ENCODE measurements at places on chromosomes 2 and 18.

DNA sequence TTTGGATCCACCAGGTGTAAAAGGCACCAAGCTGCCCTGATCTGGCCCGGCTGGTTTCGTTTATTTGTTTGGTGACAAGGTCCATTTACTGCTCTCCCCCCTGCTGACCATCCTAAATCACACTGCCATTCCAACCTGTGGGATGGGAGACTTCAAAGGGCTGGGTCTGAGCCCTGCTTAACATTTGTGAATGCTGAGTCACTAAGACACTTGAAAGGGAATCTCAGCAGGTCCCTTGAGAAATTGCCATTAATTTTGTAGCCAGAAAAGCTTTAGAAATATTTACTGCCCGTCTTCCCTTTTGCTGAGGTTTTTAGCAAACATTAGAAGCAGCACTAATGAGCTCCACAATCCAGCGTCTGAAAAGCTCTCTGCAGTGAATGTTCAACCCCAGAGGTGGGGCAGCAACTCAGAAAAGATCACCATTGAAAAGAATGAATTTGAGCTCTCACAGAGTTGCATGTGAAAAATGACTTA is 133.8 kb downstream of the ARL4C start:
- DNase-seq, result no peak

- DNase-seq, result no peak
These were observed 238.3 kb downstream of the TDRD15 start for GRCh38 chr2:21361957-21362486.

DNA sequence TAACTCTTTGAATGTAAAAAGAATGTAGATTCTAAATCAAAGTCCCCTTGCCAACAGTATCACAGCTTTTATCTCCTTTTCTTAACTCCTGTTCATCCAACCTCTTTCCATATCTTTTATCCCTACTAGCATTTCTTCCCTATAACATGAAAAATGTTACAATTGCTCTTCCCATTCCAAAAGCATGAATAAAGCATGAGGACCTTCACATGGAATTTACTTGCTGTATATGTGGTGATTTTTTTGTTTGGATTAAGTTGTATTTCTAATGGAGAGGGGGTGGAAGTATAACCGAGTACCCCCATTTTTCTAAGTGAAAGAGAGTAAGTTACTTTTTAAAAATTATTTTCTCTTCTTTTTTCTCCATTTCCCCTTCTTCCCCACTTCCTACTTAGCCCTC is 94.9 kb upstream of the RBBP8 start:
- no peak for DNase-seq

DNA sequence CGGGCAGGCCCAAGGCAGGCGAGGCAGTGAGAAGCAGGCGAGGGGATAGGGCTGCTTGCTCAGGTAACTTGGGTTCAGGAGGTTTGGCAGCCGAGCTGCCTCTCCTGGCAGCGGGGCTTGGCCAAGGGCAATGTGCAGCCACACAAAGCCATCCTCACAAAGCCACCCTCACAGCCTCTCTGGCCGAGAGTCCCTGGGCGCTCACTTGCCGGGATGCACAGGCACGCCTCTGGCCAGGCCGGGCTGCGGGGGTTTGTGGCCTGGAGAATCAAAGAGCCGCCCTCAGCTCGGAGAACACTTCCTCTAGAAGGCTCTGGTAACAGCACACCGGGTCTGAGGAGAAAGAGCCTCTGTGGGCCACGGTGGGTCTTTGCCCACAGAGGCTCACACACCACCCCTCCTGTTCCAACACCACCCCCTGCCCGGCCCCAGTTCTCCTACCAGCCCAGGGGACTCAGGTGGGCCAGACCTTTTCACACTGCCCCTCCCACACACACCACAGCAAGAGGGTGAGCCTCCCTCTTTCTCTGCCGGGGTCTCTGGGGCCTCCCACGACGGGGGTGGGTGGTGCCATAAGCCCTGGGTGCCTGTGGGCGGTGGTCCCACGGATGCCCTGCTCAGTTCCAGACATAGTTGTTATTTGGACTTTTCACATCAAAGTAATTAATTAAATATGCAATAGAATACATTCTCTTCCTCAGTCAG is 186.9 kb downstream of the ZFP36L2 start:
- no peak for DNase-seq

GRCh38 chr2:227311861-227312506 is 13.1 kb upstream of the MFF start:
- no peak for DNase-seq

DNA sequence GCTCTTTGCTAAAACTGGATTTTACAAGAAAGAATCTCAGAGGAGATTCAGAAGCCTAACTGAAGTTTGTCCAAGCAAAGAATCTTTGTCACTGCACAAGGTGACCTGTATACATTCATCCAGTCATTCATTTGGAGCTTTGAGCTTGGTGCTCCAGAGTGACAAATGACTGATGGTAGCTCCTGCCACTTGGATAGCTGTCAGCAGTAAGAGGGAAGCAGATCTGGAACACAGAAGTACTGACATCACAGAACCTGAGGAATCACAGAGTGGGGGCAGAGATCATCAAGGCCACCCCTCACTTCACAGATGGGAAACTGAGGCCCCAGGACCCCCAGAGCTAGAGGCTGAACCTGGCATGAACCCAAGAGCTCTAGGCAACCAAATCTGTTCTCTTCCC is 28.8 kb upstream of the IGFBP2 start:
- no peak for DNase-seq

DNA sequence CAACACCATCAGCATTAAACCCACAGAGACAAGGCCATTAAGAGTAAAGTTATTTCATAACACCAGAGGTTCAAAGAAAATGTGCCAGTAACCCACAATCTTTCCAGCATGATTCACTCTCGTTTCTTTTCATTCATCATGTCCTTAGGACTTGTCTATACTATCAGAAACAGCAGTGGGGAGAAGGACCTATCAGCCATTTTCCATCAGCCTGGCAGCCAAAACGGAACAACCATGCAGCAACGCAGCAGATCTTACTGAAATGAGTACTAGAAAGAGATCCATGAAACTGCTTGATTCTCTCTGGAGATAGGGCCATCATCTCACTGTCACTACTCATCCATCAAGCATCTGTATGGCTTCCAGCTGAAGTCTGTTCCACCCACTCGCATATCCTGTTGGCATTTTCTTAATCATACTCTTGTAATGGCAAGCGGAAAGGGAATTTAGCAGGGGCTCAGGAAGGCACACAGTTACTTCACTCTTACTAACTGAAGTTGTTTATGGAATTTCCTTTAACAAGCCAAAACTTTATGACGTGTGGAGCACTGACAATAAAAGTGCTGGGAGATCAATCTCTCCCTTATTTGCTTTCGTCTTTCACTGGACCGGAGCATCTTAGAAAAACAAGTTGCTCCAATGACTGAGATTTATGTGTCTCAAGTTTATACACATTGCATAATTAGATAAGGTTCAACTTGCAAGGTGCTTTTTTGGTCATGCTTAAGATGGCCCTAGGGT is 69.7 kb downstream of the EPHA4 start:
- no peak for DNase-seq

- DNase-seq, result no peak
These were observed 20.1 kb upstream of the FN1 start for GRCh38 chr2:215455958-215456357.

- DNase-seq, result no peak
These were observed 30.6 kb upstream of the MYCN start for GRCh38 chr2:15909736-15910135.

GRCh38 chr2:166610913-166611305 is 116.9 kb upstream of the SCN7A start:
- no peak for DNase-seq

DNA sequence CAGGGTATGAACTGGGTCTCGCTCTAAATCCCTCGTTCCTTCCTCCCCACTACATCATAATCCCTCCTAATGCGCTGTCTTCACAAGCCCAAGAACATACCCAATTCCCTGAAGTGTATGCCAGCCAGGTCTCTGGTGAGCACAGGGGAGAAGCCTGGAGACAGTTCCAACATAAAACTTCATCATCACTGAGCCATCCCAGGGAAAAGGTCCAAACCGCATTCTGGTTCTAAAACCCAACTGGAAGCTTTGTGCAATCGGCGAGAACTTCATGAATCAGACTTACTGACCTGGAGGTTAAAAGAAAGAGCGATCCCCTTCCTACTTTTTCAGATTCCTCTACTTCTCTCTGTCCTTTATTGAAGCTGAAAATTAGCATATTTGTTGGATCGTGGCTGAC is 132.7 kb downstream of the ALPK2 start:
- no peak for DNase-seq

GRCh38 chr2:65292106-65292400 is 64.4 kb downstream of the ACTR2 start:
- no peak for DNase-seq

- DNase-seq, result no peak
These were observed 41.5 kb downstream of the PRELID3A start for GRCh38 chr18:12449051-12449785.

GRCh38 chr18:13513021-13513420 is 213.3 kb downstream of the FAM210A start:
- DNase-seq, result no peak

DNA sequence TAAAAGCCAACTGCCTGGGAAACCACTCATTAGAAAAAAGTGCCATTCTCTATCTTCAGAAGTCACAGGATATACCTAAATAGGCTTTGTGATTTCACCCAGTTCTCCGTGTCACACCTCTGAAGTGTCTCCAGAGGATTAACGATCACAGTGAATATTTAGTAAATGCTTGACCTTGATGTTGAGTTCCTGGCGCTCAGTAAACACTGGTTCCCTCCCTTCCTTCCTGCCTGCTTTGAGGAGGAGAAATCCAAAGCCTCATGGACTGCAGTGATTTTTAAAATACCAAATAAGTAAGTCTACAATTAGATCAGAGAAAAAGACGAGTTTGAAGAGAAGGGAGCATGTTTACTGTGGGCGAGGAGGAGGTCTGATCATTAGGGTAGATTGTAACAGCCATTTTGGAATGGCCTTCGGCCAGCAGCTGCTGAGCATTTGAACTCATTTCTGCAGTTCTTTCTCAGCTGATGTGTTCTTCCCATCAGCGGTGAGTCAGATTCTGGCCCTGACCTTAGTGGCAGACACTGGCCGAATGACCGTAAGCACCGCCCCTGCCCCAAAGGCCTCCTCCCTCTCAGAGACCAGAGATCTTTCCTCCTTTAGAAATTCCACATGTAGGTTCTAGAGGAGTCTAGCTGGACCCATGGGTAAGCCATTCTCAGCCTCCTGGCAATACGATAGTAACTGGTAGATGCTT is 62.1 kb upstream of the SLC16A14 start:
- DNase-seq, result no peak

- no peak for DNase-seq
These were observed 128.6 kb downstream of the RGPD3 start for GRCh38 chr2:106339609-106340008.

DNA sequence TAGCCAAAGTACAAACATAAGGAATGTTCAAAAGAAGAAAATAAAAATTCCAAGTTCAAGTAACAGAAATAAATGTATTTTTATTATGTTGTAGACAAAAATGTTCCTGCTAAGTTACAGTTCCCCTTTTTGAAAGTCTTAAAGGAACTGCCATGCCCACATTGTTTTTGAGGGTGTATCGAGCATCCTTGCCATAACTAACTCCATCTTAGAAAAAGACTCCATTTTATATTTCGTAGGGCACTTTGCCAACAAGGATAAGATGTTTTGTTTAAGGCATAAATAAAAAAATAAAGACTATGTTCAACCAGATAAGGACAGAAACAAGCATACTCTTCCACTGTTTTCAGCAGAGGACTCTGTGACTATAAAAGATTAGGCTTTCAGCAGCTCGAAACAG is 67.3 kb downstream of the TMEM237 start:
- DNase-seq, result no peak

- DNase-seq, result no peak
These were observed 145.5 kb upstream of the AGAP1 start for GRCh38 chr2:235348329-235348728.

GRCh38 chr18:55503167-55503820 is 84.7 kb downstream of the TCF4 start:
- DNase-seq, result no peak

All from activated CD4-positive, alpha-beta T cell treated with anti-CD3 and anti-CD28 coated beads for 24 hours (primary cell).